ENCODE measurements at places on chromosomes 3 and 15.

DNA sequence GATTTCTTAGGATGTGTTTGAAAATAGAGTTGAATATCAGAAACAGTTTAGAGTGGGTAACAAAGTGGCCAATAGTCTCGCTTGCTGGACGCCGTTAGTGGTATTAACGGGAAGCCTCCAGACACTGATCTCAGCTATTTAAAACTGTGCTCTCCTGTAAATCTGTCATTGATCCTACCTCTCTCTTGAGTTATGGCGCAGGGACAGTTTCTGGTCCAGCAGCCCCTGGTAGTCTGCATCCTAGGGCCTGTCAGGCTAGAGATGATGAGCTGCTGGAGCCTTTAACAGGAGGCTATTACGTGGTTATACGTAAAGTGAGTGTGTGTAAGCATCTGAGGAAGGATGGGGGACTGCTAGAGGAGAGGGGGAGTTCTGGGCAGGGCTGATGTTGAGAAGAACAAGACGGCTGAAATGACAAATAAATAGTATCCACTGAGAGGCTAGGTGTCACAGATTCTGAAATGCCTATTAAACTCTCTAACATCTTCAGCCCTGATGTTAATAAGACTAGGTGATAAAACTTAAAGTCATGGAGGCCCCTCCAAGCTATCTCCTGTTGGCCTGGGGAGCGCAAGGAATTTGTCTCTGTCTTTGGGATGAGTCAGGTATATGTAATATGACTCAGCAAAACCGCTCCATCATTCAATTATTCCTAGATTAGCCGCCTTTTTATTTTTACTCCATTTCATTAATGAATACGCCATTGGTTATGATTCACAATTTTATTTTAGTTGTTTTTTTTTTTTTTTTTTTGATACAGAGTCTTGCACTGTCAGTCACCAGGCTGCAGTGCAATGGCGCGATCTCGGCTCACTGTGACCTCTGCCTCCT lies 155.7 kb downstream of the GREM1 start:
- no peak overlapping the region for H3K27ac ChIP-seq
- peaks cover 7% of the 10 kb centered on the region for H3K4me1 ChIP-seq
- DNase-seq, result no peak
- no peaks in the 10 kb centered on the region for H3K36me3 ChIP-seq
- no peak overlapping the region for H3K4me3 ChIP-seq

DNA sequence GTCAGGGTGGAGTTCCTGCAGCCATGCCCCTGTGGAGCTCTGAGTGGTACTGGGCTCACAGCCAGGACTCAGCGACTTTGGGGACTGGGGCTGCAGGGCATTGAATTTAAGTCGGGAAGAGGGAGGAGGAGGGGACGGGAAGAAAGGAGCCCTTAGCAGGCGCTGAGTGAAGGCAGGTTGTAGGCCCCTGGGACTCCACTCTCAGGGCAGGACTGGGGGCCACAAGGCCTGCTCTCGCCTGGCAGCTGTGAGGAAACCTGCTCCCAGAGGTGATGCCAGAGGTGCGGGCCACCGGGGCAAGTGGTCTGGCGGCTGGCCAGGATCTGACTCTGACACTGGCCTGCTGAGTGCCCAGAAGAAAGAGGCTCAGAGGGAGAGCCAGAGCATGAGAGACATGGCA lies 73.5 kb downstream of the EPHB3 start:
- DNase-seq, result peak; percentile 70
- no peak overlapping the region for H3K4me3 ChIP-seq
- peak overlapping the region; percentile 94 for H3K27ac ChIP-seq

GRCh38 chr3:81871358-81872155 lies 110.1 kb upstream of the GBE1 start:
- no peaks in the 10 kb centered on the region for H3K4me1 ChIP-seq
- no peak overlapping the region for H3K27ac ChIP-seq
- no peak for DNase-seq
- no peaks in the 10 kb centered on the region for H3K27me3 ChIP-seq
- H3K36me3 ChIP-seq, result no peaks in the 10 kb centered on the region

DNA sequence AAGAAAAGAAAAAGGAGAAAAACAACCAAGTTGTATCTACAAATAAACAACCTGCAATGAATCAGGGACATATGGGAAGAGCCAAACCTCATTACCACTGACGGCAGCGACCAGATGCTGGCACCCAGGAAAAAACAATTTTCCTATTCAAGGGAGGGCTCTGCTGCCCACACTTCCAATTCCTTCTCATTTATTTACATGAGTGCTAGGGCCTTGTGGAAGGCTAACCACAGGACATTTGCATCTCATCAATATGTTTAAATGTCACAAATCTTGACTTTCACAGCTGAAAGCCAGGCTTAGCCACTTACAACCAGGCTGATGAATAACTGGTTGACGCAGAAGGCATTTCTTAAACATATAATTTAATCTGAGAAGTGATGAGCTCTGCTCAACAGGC lies 36.0 kb downstream of the RFTN1 start:
- no peak overlapping the region for H3K4me3 ChIP-seq
- peaks cover 24% of the 10 kb centered on the region for H3K4me1 ChIP-seq
- no peak overlapping the region for H3K27ac ChIP-seq
- H3K36me3 ChIP-seq, result no peaks in the 10 kb centered on the region
- no peak for DNase-seq

DNA sequence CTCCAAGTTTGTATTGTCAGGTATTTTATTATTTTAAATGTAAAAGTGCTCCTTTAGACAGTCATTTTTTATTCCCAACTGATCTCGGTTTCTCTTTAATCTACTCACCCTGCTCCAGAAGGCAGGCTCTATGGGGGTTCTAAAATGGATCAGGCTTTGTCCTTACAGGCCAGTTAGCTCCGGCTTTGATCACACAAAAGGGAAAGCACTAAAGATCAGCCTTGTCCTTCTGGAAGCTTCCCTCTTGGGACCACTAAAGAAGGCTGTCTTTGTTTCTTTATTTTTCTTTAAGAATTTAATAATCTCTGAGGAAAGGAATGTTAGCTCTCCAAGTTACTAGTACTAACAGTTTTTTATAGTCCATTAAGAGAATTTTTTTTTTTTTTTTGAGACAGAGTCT lies 560.5 kb upstream of the ZNF717 start:
- no peak for DNase-seq
- H3K4me3 ChIP-seq, result no peak overlapping the region
- no peaks in the 10 kb centered on the region for H3K36me3 ChIP-seq
- H3K4me1 ChIP-seq, result no peaks in the 10 kb centered on the region

- H3K27ac ChIP-seq, result no peak overlapping the region
- DNase-seq, result no peak
- H3K36me3 ChIP-seq, result no peaks in the 10 kb centered on the region
- no peaks in the 10 kb centered on the region for H3K4me1 ChIP-seq
- no peak overlapping the region for H3K4me3 ChIP-seq
- no peaks in the 10 kb centered on the region for H3K27me3 ChIP-seq
Observed at GRCh38 chr3:99625237-99625622, 13.2 kb upstream of the COL8A1 start.

DNA sequence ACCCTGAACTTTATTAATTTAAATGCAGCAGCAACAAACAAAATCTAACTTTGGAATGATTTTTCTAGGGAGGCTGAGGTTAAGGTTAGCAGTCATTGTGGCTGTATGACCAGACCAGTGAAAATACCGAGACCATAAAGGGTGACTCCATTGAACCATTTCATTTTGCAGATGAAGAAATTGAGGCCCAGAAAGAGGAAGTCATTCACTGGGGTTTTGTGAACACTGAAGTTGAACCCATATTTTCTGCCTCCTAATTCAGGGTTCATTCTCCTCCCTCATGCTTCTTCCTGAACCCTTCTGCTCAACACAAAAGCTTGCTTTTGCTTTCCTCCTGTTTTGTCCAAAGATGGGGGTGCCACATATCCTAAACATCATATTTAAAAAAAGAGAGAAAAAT lies 65.8 kb upstream of the PLCL2 start:
- H3K27me3 ChIP-seq, result no peaks in the 10 kb centered on the region
- H3K4me1 ChIP-seq, result no peaks in the 10 kb centered on the region
- no peak overlapping the region for H3K27ac ChIP-seq
- H3K36me3 ChIP-seq, result no peaks in the 10 kb centered on the region

GRCh38 chr15:52584414-52584813 lies 15.6 kb upstream of the ARPP19 start:
- no peaks in the 10 kb centered on the region for H3K4me1 ChIP-seq
- H3K4me3 ChIP-seq, result no peak overlapping the region
- H3K27me3 ChIP-seq, result no peaks in the 10 kb centered on the region

DNA sequence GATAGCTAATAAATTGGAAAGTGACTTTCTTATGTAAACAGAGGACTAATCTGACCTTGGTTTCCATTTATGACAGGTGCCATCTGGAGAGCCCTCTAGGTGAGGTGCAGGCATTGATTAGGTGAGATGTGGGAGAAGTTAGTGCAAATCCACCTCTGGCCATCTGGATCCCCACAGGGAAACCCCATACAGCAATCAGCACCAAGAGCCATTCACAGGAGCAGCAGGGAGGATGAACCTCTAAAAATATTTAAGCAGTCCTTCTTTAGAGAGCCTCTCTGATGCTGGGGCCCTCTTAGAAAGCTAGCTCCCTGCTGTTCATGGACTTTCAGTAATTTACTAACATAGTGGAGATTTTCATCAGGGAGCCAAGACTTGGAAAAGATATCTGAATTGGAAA lies 69.3 kb downstream of the CLSTN2 start:
- no peak overlapping the region for H3K27ac ChIP-seq
- no peaks in the 10 kb centered on the region for H3K4me1 ChIP-seq
- no peak overlapping the region for H3K4me3 ChIP-seq
- H3K36me3 ChIP-seq, result no peaks in the 10 kb centered on the region
- no peaks in the 10 kb centered on the region for H3K27me3 ChIP-seq
- no peak for DNase-seq

- peaks cover 19% of the 10 kb centered on the region for H3K4me1 ChIP-seq
- H3K27ac ChIP-seq, result peak overlapping the region; percentile 85
- no peak overlapping the region for H3K4me3 ChIP-seq
Observed at GRCh38 chr3:128217702-128218547, 64.6 kb downstream of the EEFSEC start.

GRCh38 chr3:30634761-30635735 lies 28.6 kb downstream of the TGFBR2 start:
- no peak overlapping the region for H3K4me3 ChIP-seq
- no peaks in the 10 kb centered on the region for H3K27me3 ChIP-seq
- DNase-seq, result no peak
- H3K27ac ChIP-seq, result no peak overlapping the region
- no peaks in the 10 kb centered on the region for H3K36me3 ChIP-seq
- H3K4me1 ChIP-seq, result peaks cover 4% of the 10 kb centered on the region
